ENCODE measurements at places on chromosomes 5 and 9.

DNA sequence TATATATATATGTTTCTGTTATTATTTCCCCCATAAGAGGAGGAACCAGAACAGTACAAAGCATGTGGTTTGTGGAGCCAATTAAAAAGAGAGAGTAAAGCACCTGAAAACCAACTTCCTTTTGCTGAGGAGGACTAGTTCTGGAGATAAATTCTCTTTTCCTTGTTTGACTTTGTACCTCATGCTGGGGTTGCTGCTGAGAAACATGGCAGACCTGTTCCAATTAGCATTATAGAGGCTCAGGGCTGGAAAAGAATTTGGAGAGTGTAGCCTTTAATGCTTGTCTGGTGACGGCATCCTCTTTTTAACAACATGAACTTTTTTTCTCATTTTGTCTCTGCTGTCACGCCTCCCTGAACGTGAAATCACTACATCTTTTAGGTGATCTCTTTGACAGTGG is 32.8 kb upstream of the NMUR2 start:
- no peak for DNase-seq

DNA sequence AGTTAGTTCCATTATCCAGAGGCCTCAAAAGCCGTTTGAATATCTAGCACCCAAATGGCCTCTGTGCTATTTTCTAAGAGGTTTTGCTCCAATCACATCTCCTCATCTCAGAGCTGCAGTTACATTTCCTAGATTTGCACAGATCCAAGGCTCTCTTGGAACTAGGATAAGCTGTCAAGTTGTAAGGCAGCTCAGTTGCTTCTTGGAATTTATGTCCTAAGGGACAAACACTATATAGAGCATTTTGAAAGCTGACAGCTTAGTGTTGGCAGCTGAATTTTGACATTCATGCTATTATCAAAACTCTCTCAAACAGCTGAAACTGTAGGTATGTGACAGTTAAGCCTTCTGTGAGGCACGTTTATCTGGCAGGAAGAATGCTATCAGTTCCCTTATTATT is 97.0 kb downstream of the MACIR start:
- DNase-seq = no peak

DNA sequence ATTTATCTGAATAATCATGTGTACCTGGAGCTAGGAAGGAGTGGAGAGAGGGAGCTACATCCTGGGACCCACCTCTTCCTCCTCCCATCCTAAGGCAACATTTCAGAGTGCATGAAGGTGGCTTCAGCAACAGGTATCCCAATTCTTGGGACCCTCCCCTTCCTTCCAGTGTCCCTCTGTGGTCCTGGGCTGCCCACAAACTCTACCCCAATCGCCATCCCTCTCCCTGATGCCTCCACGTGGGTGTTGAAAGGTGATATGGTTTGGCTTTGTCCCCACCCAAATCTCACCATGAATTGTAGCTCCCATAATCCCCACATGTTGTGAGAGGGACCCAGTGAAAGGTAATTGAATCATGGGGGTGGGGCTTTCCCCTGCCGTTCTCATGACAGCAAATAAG is 121.4 kb downstream of the MED10 start:
- DNase-seq = no peak

GRCh38 chr5:142797420-142797819 is 27.2 kb downstream of the ARHGAP26 start:
- no peak for DNase-seq

DNA sequence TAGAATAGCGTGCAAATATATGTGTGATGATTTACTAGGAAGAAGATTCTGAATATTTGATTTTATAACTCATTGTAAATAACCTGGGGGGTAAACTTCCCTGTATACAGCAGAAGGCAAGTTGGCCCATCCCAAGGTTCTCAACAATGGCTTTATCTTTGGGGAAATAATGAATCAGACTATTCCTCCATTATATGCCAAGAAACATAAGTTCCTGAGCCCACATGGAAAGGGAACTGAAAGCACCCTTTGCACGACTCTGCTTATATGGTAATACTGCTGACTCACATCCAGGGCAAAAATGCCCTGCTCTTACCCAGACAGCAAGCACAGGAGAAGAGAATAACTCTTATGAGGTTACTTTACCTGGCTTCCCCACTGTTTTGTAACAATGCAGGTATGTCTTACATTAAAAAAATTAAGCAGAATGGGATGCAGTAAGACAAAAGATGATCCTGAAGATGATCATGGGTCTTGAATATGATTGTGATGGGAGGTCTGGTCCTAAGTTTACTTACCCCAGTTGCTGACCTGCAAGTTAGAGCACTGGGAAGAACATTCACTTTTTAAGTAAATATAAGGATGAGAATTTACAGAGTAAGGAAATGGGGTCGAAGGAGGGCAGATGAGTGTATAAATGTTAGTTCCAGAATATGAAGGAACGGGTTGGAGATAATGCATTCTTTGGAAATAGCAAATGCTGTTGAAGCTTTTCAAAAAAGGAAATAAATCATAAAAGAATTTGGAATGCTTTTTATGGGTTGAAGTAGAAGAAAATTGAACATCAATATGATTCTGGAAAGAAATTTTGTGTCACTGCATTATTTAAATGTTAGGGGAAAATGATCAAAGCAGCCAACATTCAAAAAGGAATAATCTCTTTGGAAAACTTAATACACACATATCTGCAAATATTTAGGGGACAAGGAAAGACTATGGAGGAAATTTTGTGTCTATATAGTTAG is 428.4 kb upstream of the MPDZ start:
- no peak for DNase-seq

DNA sequence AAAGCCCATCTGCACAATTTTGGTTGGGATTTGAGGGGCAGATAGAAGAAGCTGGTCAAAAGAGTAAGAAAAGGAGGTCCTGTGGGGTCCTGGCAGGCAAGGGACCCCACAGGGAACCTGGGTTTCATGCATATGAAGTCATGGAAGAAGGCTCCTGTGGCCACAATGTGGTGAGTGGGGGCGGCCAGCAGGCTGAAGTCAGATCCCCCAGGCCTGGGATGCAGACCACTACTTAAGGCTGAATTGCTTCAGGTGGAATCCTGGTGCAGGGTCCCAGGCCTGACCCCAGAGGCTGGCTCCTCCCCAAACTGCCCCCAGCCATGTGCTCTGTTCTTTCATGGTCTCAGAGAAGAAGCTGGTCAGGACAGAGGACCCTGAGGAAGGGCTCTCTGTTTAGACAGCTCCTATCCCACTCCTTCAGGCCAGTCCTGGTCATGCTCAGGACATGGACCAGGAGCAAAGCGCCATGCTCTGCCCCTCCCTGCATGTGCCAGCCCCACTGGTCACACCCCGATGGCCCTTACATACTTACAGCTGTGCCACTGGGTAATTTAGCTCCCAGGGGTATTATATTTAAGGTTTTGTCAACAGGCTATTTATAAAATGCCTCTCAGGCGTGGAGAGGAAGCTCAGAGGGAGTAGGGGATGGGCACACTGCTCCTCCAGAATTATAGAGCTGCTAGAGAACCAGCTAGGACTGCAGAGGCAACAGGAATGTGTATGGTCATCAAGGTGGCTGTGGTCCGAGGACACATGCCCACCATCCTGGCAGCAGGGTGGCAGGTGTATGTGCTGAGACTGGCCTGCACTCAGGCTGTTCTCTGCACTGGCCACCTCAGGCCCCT is 33.4 kb downstream of the C5orf15 start:
- no peak for DNase-seq

DNA sequence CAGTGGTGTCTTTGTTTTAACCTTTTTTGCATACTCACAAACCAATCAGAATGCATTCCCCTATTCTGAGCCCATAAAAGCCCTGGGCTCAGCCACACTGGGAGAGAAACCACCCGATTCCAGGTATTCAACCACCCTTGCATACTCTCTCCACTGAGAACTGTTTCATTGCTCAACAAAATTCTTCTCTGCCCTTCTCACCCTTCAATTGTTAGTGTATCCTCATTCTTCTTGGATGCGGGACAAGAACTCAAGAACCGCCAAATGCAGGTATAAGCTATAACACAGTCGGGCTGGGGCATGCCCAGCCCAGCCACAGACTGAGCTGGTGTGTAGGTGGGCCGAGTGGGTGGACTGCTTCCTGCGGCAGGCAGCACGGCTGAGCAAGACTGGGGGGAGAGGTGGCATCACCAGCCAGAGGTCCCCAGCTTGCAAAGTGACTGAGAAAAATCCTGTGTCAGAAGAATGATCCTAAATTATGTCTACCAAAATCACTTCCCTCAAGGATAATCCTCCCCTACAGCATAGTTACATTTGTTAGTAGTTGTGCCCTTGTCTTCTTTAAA is 141.0 kb downstream of the SSBP2 start:
- no peak for DNase-seq

DNA sequence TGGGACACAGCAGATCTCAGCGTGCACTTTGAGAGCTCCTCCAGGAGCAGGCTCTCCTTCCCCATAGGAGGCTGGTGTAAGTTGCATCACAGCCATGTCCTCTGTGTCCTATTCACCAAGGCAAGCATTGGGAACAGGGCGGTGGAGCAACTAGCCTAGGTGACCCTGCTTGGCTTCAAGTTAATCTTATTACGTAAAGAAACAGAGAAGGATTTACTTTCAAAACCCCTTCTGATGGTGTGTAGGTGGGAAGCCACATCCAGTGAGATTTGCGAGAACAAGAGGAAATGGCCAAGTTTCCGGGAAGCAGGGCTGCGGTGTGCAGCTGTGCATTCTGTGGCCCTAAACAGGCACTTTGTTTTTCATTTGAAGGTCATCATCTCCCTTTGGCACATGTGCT is 80.2 kb downstream of the TRIO start:
- no peak for DNase-seq

DNA sequence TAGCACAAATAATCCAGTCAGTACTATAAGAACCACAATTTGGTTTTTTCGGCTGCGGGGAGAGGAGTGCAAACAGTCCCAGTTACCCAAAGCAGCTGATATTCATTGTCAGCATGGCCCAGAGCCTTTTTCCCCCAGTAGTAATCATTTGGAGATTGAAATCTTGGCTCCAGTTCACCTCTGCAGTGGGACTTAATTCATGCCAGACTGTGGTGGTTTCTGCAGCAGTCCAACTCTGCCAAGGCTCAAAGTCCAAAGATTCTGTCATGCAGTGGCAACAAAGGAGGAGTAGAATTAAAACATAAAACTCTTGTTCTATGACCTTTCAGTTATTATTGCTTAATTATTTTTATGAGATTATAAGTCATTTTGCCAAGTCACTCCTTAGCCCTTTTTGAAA is 25.0 kb upstream of the TRIM36 start:
- no peak for DNase-seq

GRCh38 chr9:21102305-21102704 is 24.6 kb upstream of the IFNB1 start:
- DNase-seq = no peak

DNA sequence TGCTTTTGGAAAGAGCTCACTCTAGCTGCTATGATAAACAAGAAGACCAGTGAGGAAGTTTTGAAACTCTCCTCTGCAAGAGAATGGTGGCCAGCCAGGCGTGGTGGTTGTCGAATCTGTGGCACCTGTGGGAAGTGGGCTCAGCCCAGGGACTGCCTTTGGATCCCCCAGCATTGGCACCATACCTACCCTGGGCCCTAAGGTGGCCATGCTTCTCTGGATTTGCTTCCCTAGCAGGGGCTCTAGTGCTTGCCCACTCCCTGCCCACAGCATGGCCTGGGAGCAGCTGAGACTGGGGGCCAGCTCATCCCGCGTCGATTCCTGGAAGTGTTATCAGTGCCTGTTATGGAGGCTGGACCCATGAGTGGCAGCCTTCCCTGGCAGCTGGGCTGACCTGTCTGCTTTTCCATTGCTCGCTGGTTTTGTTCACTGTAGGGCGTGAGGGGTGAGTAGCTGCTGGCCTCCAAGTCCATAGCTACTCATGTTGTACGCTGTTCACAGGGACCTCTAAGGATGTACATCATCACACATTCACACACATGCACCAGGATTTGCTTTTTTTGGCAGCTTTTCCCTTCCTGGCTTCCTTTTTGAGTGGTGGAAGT is 2.3 kb downstream of the SLC22A4 start:
- no peak for DNase-seq

- DNase-seq = no peak
These were observed 14.3 kb downstream of the PDE8B start for GRCh38 chr5:77224672-77225355.

GRCh38 chr9:72441848-72442607 is 77.0 kb upstream of the ZFAND5 start:
- no peak for DNase-seq

DNA sequence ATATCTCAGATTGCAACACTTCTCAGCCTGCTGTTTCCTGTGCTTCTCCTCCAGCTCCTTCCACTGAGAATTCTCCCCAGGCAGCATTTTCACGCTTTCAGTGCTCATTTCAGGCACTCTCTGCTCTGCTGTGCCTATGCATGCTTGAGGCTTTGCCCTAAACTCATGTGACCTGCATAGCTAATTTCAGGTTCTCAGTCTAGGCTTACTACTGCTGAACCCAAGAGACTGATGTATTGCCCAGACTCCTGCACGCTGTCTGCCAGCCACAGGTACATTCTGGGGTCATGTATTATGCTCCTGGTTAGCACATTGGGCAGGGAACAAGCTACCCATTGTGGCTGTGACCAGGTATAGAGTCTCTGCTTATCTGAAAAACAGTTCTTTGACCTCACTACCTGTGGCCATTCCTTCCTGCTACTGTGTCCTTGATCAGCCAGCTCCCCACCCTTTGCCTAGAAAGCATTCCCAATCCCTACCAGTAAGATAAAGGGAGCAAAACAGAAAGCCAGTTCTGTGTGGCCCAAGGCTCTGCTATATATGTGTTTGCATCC is 34.7 kb downstream of the PIP5K1B start:
- no peak for DNase-seq

DNA sequence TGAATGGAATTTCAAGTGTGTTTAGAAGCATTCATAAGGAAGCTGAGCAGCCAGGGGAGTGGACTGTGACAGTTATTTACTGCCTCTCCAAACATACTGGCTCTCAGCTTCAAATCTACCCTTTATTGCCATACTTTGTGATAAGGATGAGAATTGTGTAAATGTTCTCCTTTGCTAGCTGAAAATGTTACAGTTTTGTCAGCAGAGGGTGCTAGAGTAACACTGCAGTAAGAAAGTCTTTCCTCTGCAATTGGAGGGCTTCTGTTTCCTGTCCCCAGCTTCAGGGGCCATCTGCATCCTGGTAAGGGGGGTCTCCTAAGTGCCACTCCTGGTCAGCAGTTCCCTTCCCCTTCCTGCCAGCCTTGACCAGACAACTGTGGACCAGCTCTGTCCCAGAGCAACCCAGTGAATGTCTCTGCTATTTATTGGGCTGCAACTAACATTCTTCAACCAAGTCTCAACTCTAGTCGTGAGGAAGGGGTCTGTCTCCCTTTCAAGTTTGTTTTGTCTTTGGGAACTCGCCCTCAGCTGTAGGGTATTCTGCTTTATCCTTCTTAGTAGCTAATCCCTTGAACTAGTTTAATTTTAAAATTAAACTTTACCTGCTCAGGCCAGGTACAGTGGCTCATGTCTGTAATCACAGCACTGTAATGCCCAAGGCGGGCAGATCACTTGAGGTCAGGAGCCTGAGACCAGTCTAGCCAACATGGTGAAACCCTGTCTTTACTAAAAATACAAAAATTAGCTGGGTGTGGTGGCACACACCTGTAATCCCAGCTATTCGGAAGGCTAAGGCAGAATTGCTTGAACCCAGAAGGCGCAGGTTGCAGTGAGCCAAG is 45.3 kb downstream of the RAPGEF6 start:
- no peak for DNase-seq

All from activated T-helper 1 cell treated with Interleukin-2 at 50 U/mL for 16 hours (primary cell).